NCI-H2029 treated with DMSO at 0.1 percent for 48 hours (cell line): ENCODE measurements at places on chromosomes 16 and 17.

DNA sequence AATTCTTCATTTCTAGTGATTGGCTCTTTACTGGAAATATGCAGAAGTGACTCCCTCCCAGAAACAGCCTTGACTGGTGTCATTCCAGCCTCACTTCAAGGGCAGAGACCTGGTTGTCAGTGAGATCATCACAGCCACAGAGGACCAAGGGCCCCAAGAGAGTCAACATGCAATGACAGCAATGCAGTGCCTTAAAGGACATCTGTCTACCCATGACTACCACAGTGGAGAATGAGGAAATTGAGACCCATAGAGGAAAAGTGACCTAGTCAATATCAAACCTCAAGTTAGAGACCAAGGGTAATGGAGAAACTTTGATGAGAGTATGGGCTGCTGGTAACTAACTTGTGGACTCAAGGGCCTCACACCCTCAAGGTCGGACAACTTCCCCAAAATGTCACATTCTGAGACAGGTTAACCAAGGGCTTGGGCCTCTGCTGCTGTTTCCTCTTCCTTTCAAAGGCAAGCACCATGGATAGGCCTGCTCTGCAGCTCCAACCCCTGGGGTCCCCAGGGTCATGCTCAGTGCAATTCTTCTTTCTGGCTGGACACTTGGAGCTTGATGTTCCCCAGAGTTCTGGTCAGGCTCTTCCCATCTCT, 11.3 kb downstream of the NOG start:
- DNase-seq: no peak

DNA sequence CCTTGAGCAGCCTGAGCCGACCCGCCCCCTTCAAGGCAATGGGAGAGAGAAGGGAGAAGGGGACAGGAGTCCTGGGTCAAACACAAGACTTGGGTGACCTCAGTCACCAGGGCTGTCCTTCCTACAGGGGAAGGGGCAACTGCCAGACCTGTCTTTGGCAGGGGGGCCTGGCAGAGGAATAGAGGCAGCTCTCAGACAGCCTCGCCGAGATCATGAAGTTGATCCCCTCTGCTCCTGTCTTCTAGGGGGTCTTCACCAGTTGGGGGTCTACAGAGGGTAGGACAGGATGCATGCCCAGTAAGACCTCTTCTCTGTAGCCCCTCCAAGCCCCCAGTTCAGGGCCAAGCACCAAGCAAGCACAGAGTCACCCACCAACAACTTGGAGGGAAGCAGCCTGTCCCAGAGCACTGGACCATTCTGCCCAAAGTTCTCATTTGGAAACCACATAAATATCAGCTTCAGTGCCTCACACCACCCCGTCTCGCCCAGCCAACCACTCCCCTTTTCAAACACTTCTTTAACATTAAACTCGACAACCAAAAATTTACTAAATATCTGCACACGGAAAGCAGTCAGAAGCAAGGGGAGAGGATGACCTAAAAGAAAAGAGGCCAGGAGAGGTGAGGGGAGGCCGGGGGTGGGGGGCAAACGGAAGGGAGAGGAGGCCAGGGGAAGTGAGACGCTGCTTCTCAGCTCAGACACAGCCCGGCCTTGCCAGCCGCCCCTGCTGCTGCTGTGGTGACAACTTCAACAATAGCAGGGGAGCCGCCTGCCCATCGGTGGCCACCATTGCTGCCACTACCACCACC, 7.7 kb downstream of the DOK4 start:
- DNase-seq: no peak

- DNase-seq: no peak
These were observed 20.4 kb upstream of the TMEM98 start for GRCh38 chr17:32907583-32907982.

GRCh38 chr17:10743316-10744009, 13.6 kb upstream of the TMEM220 start:
- no peak for DNase-seq

- peak; percentile 3 for DNase-seq
These were observed 58.8 kb downstream of the SMG6 start for GRCh38 chr17:2244545-2245525.

- DNase-seq: no peak
These were observed 189.9 kb downstream of the IRF8 start for GRCh38 chr16:86088816-86089215.

- no peak for DNase-seq
These were observed 258.8 kb upstream of the CDH5 start for GRCh38 chr16:66107661-66108060.

DNA sequence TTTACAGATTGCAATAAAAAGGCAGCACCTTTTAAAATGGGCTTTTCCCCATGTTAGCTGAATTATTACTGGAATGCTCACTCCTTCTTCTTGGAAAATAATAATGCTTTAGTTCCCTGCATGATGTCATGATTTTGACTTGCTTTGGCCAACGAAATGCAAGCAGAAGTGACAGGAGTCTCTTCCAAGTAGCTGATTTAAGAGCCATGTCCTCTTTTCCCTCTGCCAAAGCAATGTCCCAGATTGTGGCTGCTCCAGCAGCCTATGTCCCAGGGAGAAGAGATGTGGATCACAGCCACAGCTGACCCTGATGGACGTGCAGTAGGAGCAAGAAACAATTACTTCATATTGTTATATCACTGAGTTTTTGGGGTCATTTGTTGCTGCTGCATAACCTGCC, 246.6 kb downstream of the HAPSTR1 start:
- DNase-seq: no peak

- DNase-seq: no peak
These were observed 27.2 kb downstream of the MARCHF10 start for GRCh38 chr17:62780951-62781350.

GRCh38 chr16:4388271-4389021, 16.8 kb downstream of the VASN start:
- no peak for DNase-seq

DNA sequence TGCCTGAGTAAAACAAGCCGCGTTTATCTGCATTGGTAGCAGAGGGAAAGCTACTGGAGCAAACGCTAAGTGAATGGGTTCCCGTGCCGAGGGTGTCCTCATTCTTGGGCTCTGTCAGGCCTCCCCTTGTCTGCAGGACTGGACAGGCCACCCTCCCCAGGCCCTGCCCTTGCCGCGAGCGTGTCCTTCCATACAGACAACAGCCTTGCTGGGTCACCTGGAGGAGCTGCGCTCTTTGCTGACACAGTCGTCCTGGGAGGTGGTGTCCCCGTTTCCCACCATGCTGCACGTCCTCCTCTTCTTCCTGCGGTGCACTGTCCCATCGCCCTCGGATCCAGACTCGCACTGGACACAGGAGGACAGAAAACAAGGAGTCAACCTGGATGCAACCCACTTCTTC, 7.8 kb upstream of the MXRA7 start:
- DNase-seq: no peak

GRCh38 chr17:50274897-50275221, 593 bp downstream of the TMEM92 start:
- no peak for DNase-seq

- no peak for DNase-seq
These were observed 2.7 kb downstream of the NDUFAF8 start for GRCh38 chr17:81241648-81242420.

DNA sequence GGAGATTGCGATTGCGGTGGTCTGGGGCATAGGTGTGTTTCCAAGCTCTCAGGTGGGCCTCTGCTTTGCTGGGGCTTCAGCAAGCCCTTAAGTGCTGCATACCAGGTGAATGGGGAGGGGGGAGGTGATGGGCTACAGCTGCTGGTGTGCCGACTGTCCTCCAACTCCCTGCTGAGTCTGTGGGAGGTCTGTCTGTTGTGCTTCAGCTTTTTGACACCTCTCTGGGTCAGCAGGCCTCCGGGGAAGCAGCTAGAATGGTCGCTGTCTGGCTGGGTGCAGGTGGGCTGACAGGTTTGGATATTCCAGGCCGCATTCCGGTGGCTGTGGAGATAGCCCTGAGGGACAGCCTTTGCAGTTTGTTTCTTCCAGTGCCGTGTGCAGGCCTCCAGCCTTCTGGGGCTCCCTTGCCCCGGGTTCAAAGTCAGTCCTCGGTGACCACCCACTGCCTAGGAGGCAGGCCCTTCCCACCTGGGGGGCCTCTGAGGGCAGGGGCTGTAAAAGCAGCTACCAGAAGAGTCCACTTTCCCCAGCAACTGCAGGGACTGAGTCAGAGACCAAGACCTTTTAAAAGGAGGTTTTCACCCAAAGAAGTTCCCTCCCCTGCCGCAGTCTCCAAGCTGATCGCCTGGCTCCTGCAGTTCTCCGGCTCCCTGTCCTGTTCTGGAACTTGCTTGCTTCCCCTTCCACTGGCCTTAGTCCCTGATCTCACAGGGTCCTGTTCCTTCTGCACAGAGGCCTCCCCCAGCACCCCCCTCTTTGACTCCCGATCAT, 2.0 kb upstream of the TTYH2 start:
- no peak for DNase-seq

DNA sequence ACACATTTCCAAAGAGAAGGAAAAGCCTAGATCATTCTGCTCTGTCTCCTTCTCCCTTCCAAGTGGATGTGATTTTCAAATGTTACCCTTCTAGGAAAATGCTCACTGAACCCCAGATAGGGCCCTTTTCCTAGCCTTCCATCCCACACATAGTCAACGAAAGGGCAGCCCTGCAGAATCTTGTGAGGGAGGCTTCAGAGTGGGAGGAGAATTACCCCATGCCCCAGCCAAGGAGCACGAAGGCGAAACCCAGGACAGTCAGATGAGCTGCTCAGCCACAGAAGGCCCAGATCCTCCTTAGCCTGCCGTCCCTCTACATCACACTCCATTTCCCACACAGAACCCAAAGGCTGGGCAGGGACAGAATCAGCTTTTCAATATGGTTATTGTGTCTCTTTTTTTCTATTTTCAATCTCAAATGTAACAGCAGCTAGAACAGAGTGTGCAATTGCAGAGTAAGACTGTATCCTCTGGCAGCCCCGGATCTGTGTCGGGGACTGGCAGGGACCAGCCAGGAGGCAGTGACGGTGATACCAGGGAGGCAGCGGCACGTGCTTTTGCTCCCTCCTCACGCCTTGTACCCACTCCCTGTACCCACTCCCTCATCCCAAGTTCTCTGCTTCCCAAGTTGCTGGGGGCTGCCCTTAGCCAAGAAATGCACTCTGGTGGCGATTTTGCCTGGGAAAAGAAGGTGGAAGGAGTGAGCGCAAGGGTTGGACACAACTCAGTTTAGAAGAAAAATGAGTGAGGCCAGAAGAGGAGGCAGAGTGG, 3.7 kb upstream of the SDK2 start:
- DNase-seq: no peak

GRCh38 chr16:60142619-60143347, 1408.7 kb upstream of the GOT2 start:
- no peak for DNase-seq

GRCh38 chr17:3978421-3979289, 14.4 kb upstream of the ATP2A3 start:
- DNase-seq: peak; percentile 34

- no peak for DNase-seq
These were observed 241.3 kb upstream of the ZFHX3 start for GRCh38 chr16:73289232-73289631.

DNA sequence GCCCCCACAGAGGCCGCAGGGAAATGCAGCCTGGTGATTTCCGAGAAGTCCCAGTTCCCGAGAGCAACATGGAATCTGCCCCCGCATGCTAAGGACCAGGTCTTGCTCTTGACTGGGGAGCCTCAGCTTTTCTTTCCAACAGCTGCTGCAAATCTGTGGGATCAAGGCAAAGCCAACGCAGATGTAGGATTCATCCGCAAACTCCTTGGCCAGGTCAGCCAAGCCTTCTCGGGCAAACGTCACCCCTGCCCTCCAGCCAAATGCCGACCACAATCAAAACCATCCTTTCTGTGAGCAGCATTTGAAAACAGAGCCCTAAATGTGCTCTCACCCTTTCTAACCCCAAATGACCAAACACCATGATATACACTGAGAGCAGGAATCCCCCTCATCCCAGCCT, 54.0 kb downstream of the MRM3 start:
- DNase-seq: no peak

DNA sequence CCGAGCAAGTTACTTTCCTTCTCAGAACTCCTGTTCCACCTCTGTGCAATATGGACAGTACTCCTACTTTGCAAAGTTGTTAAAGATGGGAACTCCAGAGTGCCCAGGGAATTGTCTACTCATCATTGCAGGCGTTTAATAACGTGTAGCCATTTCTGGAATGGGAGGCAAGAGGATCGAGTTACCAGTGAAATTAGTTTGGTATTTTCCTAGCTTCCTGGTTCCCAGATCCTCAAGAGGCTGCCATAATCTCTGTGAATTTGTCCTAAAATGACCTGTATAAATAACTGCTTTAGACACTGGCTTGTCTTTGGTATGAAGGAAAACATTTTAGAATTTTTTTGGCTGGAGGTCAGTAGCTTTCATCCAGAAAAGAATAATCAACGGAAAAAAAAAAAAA, 27.7 kb downstream of the WWOX start:
- DNase-seq: no peak

DNA sequence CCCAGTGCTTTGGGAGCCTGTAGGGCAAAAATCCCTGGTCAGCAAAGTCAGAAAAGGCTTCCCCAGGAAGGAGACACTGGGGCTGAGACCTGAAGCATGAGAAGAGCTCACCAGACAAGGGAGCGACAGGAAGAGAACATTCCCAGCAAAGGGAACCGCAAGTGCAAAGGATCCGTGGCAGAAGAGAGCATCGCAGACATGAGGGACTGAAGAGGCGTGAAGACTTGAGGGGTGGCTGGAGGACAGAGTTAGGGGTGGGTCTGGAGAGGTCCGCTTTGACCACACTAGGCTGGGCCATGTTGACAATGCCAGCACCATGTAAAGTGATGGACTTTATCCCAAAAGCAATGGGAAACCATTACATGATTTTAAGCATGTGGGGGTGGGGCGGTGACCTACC, 128.1 kb upstream of the IRX3 start:
- no peak for DNase-seq

- DNase-seq: no peak
These were observed 8.4 kb upstream of the PIEZO1 start for GRCh38 chr16:88793251-88793954.

DNA sequence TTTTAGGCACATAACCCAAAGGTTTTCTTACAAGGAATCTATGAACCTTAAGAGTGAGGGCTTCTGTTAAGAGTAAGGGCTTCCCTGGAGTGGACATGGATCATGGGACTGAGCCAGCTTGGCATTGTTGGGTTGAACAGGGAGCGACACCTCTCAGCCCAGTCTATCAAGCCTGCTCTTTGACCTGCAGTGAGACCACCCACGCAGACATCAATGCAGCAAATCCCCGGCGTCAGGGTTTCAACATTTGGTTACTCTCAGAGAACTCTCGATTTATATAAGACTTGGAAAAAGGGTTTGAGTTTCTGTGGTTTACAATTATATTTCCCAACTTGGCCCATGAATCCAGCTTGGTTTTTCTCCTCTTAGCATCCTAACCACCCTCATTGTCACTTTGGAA, 299.9 kb downstream of the WWOX start:
- DNase-seq: no peak
